ENCODE measurements at places on chromosomes 16 and 17. TPM values are rescaled to one million over a fixed set of nuclear protein-coding genes. Genes with fewer than 3 reads are reported as not detected.

GRCh38 chr17:61431594-61432311, 20.5 kb upstream of the TBX4 start:
- no peaks in the 10 kb centered on the region for H3K27me3 ChIP-seq
- H3K4me1 ChIP-seq, result no peaks in the 10 kb centered on the region
- no peak overlapping the region for H3K27ac ChIP-seq
- no peak for DNase-seq
- H3K4me3 ChIP-seq, result no peak overlapping the region
- H3K36me3 ChIP-seq, result no peaks in the 10 kb centered on the region

DNA sequence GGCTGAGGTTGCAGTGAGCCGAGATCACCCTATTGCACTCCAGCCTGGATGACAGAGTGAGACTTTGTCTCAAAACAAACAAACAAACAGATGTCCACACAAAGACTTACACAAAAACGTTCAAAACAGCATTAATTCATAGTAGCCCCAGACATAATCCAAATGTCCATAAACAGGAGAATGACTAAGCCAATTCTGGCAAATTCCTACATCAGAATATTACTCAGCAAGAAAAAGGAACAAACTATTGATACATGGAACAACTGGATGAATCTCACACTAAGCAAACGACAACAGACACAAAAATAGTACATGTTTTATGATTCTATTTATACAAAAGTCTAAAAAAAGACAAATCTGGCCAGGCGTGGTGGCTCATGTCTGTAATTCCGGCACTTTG, 10.8 kb upstream of the KPNB1 start:
- H3K27me3 ChIP-seq, result no peaks in the 10 kb centered on the region
- H3K36me3 ChIP-seq, result no peaks in the 10 kb centered on the region
- no peak for DNase-seq
- H3K27ac ChIP-seq, result no peak overlapping the region
- no peak overlapping the region for H3K4me3 ChIP-seq

GRCh38 chr17:82864713-82865248, 25.0 kb upstream of the ZNF750 start:
- peak overlapping the region; percentile 76 for H3K27ac ChIP-seq
- H3K27me3 ChIP-seq, result peaks cover 9% of the 10 kb centered on the region
- H3K4me3 ChIP-seq, result peak overlapping the region; percentile 2

GRCh38 chr17:44687756-44688155, 1.8 kb downstream of the CCDC43 start:
- peaks cover 9% of the 10 kb centered on the region for H3K4me1 ChIP-seq
- no peaks in the 10 kb centered on the region for H3K27me3 ChIP-seq
- no peak for DNase-seq

DNA sequence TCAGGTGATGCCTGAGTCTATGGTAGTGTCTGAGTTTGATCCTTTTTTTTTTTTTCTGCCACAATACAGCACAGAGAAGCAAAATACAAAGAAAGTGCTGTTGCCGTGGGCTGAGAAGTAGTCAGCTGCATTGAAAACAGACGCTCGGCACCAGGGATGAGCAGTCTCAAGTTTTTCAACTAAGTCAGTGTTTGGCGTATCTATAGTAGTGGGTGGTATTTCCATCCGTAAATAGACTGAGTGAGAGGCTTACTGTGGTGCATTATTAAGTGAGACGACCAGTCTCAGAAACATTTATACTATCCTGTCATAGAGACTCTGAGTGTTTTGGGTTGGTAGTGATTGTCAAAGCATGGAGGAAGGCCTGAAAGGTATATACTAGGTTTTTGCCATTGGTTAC, 221.3 kb downstream of the SNX29 start:
- no peak overlapping the region for H3K4me3 ChIP-seq
- DNase-seq, result no peak
- H3K27me3 ChIP-seq, result no peaks in the 10 kb centered on the region
- H3K36me3 ChIP-seq, result no peaks in the 10 kb centered on the region
- H3K4me1 ChIP-seq, result no peaks in the 10 kb centered on the region
- H3K27ac ChIP-seq, result no peak overlapping the region

DNA sequence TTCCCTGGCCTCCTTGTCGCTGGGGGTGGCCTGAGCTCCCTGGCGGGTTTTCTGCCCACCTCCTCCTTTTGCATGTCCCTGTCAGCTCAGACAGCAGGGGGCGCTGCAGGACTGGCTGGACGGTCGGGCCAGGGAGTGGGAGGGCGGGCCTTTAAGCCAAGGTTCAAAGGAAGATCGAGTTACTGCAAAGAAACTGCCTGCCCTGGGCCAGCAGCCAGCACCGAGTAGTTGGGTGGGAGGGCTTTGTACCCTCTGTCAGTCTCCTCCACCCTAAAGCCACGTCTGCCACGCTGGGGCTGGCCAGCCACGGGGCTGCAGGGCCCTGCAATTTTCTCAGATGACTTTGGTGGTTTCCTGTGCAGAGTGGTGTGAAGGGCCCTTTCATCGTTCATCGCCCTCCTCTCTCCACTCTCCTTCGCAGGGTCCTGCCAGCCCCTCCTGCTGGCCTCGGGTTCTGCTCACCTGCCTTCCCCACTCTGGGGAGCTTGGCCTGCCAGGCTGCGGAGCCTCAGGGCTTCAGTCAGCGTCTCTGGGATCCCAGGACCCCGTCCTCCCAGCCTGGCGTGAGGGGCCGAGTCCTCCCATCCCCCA, 12.3 kb downstream of the GPR142 start:
- H3K4me1 ChIP-seq, result peaks cover 23% of the 10 kb centered on the region
- no peaks in the 10 kb centered on the region for H3K36me3 ChIP-seq
- no peak overlapping the region for H3K27ac ChIP-seq
- no peaks in the 10 kb centered on the region for H3K27me3 ChIP-seq
- peak overlapping the region; percentile 32 for H3K4me3 ChIP-seq
- DNase-seq, result peak; percentile 89

- H3K27ac ChIP-seq, result peak overlapping the region; percentile 99
- peak overlapping the region; percentile 67 for H3K4me3 ChIP-seq
- H3K27me3 ChIP-seq, result no peaks in the 10 kb centered on the region
- H3K36me3 ChIP-seq, result peaks cover 16% of the 10 kb centered on the region
Measured at GRCh38 chr16:28821874-28822519, 802 bp upstream of the ATXN2L start.

GRCh38 chr17:76681222-76682137, 29.3 kb downstream of the MXRA7 start:
- peak overlapping the region; percentile 15 for H3K27ac ChIP-seq
- DNase-seq, result peak; percentile 78

The KRT13 gene
- total RNA-seq, result 81.7 TPM

DNA sequence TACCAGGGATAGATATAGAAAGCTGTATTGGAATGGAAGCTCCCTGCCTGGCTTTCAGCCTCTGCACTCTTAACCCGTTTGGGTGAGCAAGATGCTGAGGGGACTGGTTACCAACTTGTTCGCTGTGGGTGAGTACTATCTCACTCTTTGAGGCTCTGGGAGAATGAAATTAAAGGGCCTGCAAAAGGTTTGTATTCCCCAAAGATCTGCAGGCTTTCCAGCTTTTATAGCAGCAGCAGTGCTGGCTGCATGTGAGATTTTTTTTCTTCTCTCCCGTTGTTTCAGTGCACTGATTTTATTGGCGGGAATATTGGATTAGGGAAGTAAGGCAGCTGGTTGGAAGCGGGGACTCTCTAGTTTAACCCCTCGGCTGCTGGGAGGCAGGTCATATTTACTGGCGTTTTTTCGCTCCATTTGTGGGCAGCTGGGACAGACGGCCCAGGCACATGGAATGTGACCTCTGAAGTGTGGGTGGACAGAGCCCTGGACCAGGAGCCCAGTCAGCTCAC, 30.9 kb downstream of the C17orf75 start:
- H3K4me3 ChIP-seq, result no peak overlapping the region
- H3K27ac ChIP-seq, result no peak overlapping the region
- no peak for DNase-seq
- no peaks in the 10 kb centered on the region for H3K4me1 ChIP-seq
- H3K27me3 ChIP-seq, result no peaks in the 10 kb centered on the region

The KRTAP1-5 gene
- total RNA-seq, result not detected

The P2RX5 gene
- 122 TPM for total RNA-seq

DNA sequence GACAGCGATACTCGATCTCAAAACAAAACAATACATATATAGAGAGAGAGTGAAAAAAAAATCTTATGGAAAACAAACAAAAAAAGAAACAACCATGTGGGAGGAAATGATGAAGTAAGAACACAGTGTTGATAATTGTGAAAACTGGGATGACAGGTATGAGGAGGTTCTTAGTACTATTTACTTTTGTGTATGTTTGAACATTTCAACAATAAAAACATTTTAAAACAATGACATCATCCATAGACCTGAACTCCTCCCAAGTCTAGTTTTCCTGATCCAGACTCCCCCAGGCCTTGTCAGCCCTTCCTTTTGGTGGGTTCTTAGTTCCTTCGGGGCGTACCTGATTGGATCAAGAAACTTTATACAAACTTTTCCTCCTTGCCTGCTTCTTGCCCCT, 51.7 kb downstream of the CCDC42 start:
- no peak for DNase-seq
- peaks cover 2% of the 10 kb centered on the region for H3K4me1 ChIP-seq
- H3K4me3 ChIP-seq, result no peak overlapping the region
- H3K36me3 ChIP-seq, result no peaks in the 10 kb centered on the region
- no peak overlapping the region for H3K27ac ChIP-seq
- peaks cover 2% of the 10 kb centered on the region for H3K27me3 ChIP-seq

- no peak overlapping the region for H3K27ac ChIP-seq
- H3K36me3 ChIP-seq, result no peaks in the 10 kb centered on the region
- peaks cover 4% of the 10 kb centered on the region for H3K27me3 ChIP-seq
- no peaks in the 10 kb centered on the region for H3K4me1 ChIP-seq
- no peak overlapping the region for H3K4me3 ChIP-seq
Measured at GRCh38 chr17:55722016-55722736, 488 bp downstream of the TMEM100 start.

- no peak for DNase-seq
- H3K36me3 ChIP-seq, result no peaks in the 10 kb centered on the region
- no peaks in the 10 kb centered on the region for H3K27me3 ChIP-seq
- peaks cover 37% of the 10 kb centered on the region for H3K4me1 ChIP-seq
- H3K27ac ChIP-seq, result no peak overlapping the region
Measured at GRCh38 chr16:57380671-57381462, 8.6 kb downstream of the CX3CL1 start.

GRCh38 chr17:18321309-18321708, 6.2 kb downstream of the SMCR8 start:
- no peak overlapping the region for H3K4me3 ChIP-seq
- no peak overlapping the region for H3K27ac ChIP-seq
- no peaks in the 10 kb centered on the region for H3K27me3 ChIP-seq
- peaks cover 7% of the 10 kb centered on the region for H3K4me1 ChIP-seq
- H3K36me3 ChIP-seq, result peaks cover 52% of the 10 kb centered on the region
- DNase-seq, result no peak

- H3K4me3 ChIP-seq, result no peak overlapping the region
- DNase-seq, result no peak
- peaks cover 34% of the 10 kb centered on the region for H3K27me3 ChIP-seq
- H3K27ac ChIP-seq, result no peak overlapping the region
- H3K36me3 ChIP-seq, result no peaks in the 10 kb centered on the region
Measured at GRCh38 chr16:86823888-86824671, 245.7 kb downstream of the FOXL1 start.

- no peak overlapping the region for H3K27ac ChIP-seq
- DNase-seq, result no peak
- no peak overlapping the region for H3K4me3 ChIP-seq
- H3K27me3 ChIP-seq, result no peaks in the 10 kb centered on the region
- no peaks in the 10 kb centered on the region for H3K36me3 ChIP-seq
Measured at GRCh38 chr17:42240201-42240600, 36.0 kb downstream of the STAT5B start.

The GLTPD2 gene
- total RNA-seq, result 0.14 TPM

The PRAC1 gene
- total RNA-seq, result not detected

The KRTAP3-1 gene
- not detected for total RNA-seq

- peaks cover 65% of the 10 kb centered on the region for H3K27me3 ChIP-seq
- H3K4me3 ChIP-seq, result peak within 1 kb of the TSS; percentile 14
- H3K4me1 ChIP-seq, result peaks cover 14% of the 10 kb centered on the region
- H3K27ac ChIP-seq, result no peak within 1 kb of the TSS
- no peak for DNase-seq
Measured at GRCh38 chr17:41812381-41813151, at the start of gene FKBP10. TSS of gene FKBP10 (plus strand) at chr17:41813004. CDS start at chr17:41813035, 31 bp downstream.

DNA sequence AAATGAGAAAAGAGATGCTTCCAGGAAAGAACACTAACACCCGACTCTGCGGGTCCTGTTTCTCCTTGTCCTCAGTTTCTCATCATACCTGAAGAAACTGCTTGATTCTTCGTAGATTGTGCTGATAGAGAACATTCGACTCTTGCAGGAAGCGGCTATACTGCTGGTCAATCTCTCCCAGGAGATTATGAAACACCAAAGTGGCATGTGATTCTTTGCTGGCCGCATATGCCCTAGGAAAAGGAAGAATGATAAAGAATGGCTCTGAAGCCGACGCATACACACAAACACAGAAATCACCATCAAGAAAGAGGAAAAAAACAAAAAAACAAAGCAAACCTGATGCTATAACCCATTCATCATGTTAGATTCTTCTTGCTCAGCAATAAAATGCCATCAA, 41.8 kb downstream of the STAT3 start:
- no peak for DNase-seq
- H3K27ac ChIP-seq, result no peak overlapping the region
- peaks cover 56% of the 10 kb centered on the region for H3K36me3 ChIP-seq

DNA sequence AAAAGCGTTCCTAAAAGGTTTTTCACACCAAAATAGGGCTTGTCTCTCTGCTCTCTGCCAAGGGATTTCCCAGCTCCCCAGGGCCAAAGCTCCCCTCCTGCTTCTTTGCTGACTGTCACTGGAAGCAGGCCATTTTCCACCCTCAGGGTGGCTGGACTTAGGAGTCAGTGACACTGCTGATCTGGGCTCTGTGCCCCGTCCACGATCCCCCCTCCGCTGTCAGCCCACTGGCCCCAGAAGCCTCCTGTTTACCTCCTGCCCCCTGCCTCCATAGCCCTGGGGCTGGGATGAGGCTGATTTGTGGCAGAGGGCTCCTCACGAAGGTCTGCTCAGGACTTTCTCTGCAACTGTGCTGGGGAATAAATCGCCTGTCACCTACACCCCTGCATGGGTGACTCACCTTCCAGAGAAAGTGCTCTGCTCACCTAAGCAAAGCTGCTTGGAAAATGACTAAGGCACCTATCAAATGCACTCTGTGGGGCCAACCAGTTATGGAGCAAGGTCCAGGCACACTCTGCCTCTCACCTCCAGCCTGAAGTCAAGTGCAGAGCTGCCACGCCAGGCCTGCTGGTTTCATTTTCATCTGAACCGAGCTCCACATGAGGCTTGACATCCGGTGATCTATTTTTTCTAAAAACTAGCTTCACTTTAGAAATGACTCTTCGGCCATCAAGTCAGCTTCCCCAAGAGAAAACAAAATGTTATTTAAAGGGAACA, 4.9 kb downstream of the MAP3K14 start:
- H3K27me3 ChIP-seq, result no peaks in the 10 kb centered on the region

GRCh38 chr17:29145289-29146073, 34.7 kb downstream of the MYO18A start:
- H3K27me3 ChIP-seq, result no peaks in the 10 kb centered on the region
- H3K36me3 ChIP-seq, result no peaks in the 10 kb centered on the region
- H3K4me1 ChIP-seq, result peaks cover 40% of the 10 kb centered on the region
- peak; percentile 68 for DNase-seq

The CCL7 gene
- total RNA-seq, result 0.47 TPM

- no peaks in the 10 kb centered on the region for H3K4me1 ChIP-seq
- H3K27me3 ChIP-seq, result peaks cover 59% of the 10 kb centered on the region
- H3K4me3 ChIP-seq, result no peak overlapping the region
Measured at GRCh38 chr16:12900599-12901203, 697 bp upstream of the SHISA9 start.

GRCh38 chr16:9647981-9648701, 534.1 kb downstream of the GRIN2A start:
- H3K27ac ChIP-seq, result no peak overlapping the region
- no peaks in the 10 kb centered on the region for H3K27me3 ChIP-seq
- no peak overlapping the region for H3K4me3 ChIP-seq
- no peak for DNase-seq
